IPS-NIHi11 (cell line): ENCODE measurements at places on chromosomes 6 and 20.

GRCh38 chr6:98041921-98042320 is 758.9 kb upstream of the MMS22L start:
- no peak for DNase-seq

DNA sequence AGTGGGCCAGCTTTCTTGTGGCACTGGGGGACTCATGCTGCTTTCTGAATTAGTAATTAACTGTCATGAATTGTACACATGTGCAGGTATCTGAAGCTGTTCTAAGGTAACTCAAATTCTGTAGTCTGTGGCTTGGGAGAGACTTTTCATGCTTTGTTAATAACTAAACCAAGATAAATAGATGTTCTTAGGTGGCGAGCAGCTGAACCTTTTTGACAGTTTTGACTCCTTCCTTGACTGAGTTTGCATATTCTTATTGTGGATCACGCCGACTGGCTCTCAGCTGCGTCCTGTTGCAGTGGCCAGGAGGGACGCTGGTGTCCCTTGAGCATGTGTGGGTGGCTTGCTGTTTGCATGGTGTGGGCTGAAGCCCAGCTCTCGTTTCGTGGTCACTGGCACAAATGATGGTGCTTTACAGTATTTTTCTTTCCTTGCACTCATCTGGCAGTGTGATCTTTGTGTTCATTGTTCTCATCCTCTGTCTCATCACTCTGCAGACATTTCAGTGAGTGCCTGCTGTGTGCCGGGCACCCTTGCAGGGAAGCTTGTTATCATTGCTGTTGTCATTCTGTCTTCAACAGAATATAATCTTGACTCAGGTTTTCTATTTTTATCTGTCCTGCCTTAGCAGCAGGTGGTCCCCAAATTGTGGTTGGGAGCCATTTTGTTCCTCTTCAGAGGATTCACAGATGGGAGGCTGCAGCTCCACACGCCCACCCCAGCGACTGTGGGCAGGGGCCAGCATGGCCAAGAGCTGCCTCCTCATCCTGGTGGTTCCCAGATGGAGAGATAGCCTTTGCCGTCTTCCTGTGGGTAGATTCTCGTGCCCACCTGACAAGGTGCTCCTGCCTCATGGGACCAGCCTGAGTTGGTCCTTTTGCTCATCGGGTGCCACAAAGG is 39.6 kb downstream of the DUSP22 start:
- DNase-seq = no peak

DNA sequence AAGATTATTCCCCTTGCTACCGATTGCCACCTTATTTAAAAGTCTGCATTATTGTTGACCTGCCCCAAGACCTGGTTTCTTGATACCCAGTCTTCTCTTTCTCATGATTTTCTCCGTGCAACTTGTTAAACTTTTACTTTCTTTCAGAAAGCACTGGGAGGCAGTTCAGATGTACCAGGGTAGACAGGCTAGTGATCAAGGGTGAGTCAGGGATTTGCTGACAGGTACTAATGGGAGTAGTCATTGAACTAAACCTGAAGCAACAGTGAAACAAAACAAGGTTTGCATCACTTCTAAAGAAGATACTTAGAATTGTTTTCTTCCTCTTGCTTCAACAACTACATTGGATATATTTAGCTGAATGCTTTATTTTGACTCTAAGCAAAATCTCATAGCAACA is 124.4 kb downstream of the KCNQ5 start:
- DNase-seq = no peak

GRCh38 chr6:106510090-106510970 is 119.0 kb downstream of the RTN4IP1 start:
- peak; percentile 55 for DNase-seq

GRCh38 chr6:132750455-132751248 is 7.1 kb downstream of the VNN2 start:
- no peak for DNase-seq

GRCh38 chr6:166630462-166630861 is 3.4 kb upstream of the RPS6KA2 start:
- no peak for DNase-seq

- no peak for DNase-seq
Observed at GRCh38 chr6:155387481-155387880, 68.2 kb downstream of the NOX3 start.

DNA sequence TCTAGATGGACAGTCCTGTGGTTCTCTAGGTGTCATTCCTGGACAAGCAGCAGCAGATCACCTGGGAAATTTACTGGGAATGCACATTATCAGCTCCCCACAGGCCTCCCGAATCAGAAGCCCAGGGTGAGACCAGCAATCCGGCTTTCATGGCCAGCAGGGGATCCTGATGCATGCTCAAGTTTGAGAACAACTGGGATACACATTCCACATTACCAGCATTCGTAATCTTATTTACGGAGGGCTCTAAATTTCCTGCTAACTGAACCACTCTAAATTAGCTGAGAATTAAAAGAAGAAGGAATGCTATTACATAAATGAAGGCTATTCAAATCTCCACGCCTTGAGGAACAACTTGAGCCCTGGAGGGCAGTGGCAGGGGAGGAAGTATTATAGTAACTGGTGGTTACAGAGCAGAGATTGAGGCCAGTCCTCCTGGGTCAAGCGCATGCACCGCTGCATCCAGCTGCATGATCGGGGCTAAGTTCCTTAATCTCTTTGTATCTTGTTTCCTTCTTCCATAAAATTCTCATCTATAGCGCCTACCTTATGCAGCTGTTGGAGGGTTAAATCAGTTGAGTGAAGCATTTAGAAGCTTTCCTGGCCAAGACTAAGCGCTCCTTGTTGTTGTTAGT is 403.7 kb downstream of the CDH26 start:
- DNase-seq = no peak

DNA sequence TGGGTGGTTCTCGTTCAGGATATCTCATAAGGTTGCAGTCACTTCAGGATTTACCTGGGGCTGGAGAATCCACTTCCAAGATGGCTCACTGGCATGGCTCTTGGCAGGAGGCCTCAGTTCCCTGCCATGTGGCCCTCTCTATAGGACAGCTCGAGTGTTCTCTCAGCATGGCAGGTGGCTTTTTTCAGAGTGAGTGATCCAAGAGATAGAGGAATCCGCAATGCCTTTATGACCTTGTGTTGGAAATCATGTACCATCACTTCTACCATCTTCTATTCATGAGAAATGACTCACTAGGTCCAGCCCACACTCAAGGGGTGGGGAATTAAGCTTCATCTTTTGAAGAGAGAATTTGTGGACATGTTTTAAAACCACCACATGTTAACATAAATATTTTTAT is 37.8 kb downstream of the PPP1R16B start:
- DNase-seq = no peak

DNA sequence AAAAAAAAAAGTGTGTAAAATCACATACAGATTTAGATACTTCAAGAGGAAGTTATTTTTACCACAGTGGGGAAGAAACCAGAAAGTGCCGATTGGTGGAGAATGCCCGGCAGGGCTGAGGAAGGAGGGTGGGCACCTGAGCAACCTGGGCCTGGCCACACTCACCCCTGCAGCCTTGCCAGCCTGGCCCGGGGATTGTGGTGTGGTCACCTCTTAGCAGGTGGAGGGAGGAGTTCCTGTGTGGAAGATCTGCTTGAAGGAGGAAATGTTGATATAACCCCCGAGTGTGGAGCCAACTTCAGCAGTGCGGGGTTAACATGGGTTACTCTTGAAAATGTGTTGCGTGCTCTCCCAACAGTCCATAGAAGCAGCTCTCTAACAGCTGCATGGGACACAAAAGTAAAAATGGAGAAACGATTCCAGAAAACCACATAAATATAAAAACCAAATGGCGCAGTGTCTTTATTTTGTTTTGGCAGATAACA is 14.7 kb downstream of the UST start:
- DNase-seq = no peak

- no peak for DNase-seq
Observed at GRCh38 chr20:45378191-45378590, at the start of gene TP53TG5. TSS of gene TP53TG5 (minus strand) at chr20:45378325. CDS start at chr20:45378236, 89 bp downstream.

DNA sequence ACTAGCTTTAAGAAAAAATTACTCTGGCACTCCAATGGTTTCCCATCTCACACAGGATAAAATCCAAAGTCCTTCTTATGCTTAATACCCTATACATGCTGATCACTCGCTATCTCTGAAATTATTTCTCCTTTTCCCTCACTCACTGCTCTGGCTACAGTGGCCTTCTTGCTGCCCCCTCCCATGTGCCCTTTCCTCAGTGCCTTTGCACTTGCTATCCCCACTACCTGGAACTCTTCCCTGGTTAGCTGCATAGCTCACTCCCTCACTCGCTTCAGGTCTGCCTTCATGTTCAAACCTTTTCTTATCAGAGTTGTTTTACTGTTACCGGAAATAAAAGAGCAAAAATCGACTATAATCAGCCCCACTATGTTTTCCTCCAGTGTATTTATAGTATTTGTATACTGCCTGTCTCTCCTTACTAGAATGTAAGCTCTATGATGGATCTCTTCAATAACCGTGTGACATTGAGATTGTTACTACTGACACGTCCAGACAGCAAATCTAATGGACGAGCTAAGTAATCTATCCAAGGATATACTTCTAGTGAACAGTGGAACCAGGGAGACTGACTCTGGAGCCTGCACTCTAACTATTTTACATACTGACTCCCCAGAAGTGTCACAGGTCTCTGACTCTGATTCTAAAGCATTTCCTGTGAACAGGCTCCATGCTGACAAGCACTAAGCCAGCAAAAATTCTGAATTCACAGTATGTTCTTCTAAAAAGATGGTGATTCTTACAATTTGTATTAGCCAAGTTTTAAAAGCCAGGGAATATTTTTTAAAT is 25.1 kb downstream of the FKBP5 start:
- peak; percentile 28 for DNase-seq

GRCh38 chr6:42697268-42697655 is 25.1 kb downstream of the PRPH2 start:
- DNase-seq = no peak

- DNase-seq = no peak
Observed at GRCh38 chr6:166553563-166554271, 32.8 kb downstream of the RAMACL start.

DNA sequence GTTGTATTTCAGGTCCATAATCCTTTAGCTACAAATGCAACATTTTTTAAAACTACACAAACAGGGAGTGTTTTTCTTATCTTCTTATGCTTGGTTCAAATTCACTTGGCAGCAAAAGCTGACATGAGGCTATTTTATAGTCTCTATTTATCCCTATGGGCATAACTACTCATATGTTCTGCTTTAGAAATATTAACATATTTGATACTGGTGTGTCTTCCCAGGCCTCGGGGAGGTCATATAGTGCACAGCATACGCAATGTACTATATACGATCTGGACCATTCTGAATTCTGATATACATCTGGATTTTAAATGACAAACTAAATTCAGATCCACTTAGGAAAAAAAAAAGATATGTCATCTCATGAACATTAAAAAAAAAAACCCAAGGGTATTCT is 69.2 kb downstream of the TFAP2C start:
- no peak for DNase-seq

DNA sequence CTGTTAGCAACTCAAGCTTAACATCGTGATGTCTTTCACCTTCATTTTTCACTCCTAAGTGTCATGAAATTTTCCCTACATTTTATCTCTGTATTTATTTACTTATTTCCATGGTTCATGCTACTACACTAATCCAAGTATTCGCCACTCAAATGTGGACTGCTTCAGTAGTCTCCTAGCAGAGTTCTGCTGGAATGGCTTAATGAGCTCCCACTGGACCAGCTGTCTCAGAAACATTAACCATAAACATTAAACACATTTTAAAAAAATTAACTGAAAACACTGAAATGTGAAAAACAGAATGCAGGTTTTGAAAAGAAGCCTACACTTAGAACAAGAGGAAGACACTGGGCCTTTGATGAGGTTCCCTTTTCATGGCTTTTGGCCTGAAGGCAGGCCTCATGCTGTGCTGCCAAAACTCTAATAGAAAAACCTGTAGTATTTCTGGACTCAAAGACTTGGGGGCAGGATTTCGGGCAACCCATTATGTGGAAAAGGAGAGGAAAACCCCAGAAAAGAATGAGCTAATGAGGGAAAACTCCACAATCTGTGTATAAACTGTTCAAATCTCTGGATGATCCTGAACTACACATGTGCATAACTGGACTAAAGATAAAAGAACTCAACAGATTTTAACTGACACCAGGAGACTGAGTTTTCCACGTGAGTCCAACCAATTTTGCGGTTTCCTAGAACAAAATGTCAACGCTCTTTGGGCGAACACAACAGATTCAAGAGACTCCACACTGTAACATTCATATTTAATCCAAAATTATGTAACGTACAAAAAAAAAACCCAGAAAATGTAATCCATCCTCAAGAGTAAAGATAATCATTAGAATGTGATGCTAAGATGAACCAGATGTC is 33.0 kb downstream of the SAMD3 start:
- DNase-seq = no peak

DNA sequence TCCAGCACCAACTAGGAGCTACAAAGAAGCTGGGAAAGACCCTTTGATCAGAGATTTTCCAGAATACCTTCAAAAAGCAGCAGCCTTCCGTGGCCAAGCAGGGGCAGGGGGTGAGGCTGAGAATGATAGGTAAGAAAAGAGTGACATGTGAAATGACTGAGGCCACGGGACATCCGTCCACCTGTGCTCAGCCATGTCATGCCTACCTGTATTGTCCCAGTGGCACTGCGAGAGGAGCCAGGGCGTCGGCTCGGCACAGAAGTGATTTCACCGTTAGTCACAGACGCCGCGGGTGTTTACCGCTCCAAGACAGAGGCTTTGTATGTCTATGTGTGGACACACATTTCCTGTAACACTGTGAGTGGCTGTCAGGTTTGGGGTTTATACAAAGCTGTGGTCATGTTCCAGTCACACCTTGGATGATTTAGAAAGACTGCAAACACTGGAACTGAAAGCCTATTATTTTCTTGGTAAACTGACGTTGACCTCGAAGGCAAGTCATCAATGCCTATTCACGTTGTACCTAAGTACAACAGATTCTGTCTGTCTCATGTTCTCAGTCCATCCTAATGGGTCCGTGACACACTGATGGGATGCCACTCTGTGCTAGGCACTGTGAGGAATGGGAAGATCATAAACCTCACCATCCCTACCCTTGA is 32.1 kb upstream of the JAG1 start:
- DNase-seq = no peak

GRCh38 chr6:84605298-84605697 is 159.1 kb downstream of the TBX18 start:
- DNase-seq = no peak

- no peak for DNase-seq
Observed at GRCh38 chr6:20440296-20440695, 38.6 kb downstream of the E2F3 start.

DNA sequence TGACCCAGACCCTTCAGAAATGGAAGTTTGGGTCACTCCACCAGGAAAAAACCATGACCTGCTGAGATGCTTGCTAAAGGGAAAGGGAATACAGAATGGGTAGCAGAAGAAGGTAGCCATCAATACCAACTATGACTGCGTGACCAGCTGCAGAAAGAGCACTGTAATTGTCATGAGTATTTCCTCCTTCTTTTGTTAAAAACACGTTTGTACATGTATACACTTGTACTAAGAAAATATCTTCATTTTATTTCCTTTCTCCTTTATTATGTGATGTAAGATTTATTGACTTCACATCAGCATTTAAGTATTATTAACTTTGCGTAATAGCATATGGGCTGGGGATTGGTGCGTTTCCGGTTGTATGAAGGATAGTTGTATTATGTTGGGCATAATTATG is 12.6 kb upstream of the MUC21 start:
- no peak for DNase-seq
